ENCODE measurements at places on chromosomes 1 and 21.

DNA sequence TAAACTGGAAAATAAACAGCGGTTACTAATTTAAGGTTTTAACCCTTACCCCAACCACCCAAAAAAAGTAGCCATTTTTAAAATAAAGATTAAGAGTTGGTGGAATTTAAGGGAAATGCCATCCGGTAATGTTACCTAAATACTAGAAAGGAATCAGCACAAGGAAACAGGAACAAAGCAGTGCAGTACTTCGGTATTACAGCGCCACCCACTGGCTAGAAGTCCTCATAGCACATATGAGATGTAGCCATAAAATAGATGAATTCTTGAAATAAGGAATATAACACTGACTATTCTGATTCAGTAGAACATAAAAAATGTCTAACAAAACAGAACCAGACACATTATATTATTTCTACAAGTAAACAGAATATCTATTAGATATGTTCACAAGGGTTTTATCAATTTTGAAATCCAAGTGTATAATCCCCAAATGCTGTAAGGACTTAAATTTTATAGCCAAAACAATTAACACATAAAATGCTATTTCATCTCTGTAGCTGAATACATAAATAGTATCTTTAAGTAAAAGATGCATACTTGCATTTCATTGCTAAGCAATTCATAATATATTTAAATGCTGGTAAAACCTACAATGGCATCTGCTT is 58.8 kb downstream of the FRRS1 start:
- peak; percentile 88 for DNase-seq

GRCh38 chr1:158159597-158159996 is 21.1 kb upstream of the CD1D start:
- DNase-seq = no peak

DNA sequence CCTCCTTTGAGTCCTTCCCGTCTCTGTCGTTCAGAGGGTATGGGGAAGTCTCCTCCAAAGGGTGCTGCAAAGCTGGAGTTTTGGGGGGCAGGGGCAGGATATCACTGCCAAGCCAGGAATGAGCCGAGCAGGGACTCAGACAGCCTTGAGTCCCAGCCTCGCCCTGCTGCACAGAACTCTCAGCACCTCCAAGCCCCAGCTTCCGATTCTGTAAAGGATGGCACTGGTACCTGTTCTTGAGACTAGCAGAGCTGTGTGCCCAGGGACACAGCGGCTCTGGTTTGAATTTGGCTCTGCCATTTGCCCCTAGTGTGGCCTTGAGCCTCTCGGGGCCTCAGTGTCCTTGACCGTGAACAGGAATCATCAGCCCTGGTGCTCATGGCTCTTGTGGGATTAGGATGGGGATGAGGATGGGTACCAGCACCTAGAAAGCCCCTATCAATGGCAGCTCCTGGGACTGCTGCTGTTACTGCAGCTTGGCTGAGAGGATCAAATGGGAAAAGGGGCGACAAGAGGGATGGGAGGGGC is 1.5 kb upstream of the FBLIM1 start:
- DNase-seq = no peak

GRCh38 chr1:171247501-171247900 is 793 bp upstream of the FMO1 start:
- DNase-seq = no peak
